Forelimb muscle (tissue), 1 donor: ENCODE measurements at places on chromosomes 6 and 20.

DNA sequence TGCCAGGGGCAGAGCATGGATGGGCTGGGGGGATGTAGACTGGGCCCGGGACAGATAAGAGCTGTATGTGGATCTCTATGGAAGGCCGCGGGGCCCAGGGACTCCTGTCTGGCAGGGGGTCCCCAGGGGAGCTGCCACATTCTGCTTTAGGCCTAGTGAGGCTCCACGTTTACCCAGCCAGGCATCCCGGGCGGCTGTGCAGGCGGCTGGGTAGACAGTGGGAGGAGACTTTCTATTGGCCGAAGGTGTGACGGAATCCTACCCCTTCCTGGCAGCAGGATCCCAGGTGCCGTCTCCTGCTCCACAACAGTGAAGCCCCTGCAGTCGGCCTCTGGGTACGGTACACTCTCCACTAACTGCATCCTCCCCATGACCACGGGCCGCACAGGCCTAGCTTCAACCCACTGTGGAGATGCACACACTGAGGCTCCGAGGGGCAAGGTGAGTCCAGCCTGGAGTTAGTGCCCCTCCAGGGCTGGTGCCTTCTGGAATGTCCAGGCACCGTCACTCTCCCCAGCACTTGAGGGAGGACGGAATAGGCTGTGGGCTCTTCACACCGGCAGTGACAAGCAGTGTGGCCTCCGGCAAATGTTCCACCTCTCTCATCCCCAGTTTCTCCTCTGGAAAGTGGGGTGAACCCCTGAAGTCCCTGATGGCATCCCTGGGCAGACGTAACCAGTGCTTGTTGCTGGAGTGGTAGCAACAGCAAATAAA is 36.8 kb upstream of the ZBP1 start:
- no peak for DNase-seq

- DNase-seq: no peak
These were observed 24.6 kb downstream of the PMEPA1 start for GRCh38 chr20:57685146-57685758.

DNA sequence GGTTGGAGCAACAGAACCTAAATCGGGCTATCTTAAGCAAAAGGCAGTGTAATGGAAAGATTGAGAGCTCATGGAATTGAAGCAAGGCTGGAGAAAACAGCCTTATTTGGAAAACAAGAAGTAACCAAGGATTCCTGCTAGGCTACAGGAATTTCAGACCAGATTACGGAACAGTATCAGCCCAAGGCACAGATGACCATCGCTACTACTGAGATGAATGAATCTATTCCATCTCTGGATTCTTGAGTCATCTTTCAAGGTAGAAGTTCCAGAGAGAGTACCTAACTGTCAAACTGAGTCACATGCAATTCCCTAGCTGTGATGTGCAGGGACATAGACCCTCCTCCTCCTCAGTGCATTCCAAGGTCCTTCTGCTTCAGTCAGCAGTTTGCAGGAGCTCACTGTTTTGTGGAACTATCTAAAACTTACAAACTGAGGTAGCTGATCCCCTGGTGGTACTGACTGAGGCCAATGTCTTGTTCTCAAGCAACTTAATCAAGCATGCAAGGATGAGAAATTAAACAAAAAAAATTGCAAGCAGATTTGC is 62.0 kb upstream of the SMLR1 start:
- DNase-seq: no peak

- peak; percentile 49 for DNase-seq
These were observed 23.7 kb downstream of the ZNF311 start for GRCh38 chr6:28981431-28981832.

- no peak for DNase-seq
These were observed 4.3 kb upstream of the ADGB start for GRCh38 chr6:146594495-146594894.
